ENCODE measurements at places on chromosomes 5 and 9. TPM values are rescaled to one million over a fixed set of nuclear protein-coding genes. Genes with fewer than 3 reads are reported as not detected.

DROSHA gene
- total RNA-seq, result 61.0 TPM

- no peak overlapping the region for H3K27ac ChIP-seq
- H3K4me3 ChIP-seq, result no peak overlapping the region
- DNase-seq, result no peak
- no peaks in the 10 kb centered on the region for H3K4me1 ChIP-seq
- H3K27me3 ChIP-seq, result no peaks in the 10 kb centered on the region
- no peaks in the 10 kb centered on the region for H3K36me3 ChIP-seq
These were observed 15.3 kb downstream of the C9orf152 start for GRCh38 chr9:110192531-110193261.

AK8 gene
- total RNA-seq, result not detected

FIBCD1 gene
- total RNA-seq, result not detected

NMRK1 gene
- total RNA-seq, result 16.9 TPM

DNA sequence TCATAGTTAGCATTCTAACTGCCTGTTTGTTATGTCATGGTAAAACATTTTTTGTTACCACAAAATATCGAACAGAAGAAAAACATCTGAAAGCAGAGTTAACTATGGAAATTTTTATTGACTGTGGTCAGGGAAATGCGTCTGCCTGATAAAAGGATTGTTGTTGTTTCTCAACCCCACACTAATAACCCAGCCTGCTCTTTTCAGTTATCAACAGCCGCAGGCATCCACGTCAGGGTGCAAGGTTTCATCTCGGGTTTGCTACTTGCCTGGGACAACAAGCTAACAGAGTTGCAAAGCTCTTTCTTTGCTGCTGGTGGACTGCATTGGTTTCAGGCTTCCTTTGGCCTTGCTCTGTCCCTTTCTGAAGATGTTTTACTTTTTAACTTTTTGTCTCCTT is 969.2 kb downstream of the CDH18 start:
- H3K4me1 ChIP-seq, result no peaks in the 10 kb centered on the region
- no peaks in the 10 kb centered on the region for H3K36me3 ChIP-seq
- no peaks in the 10 kb centered on the region for H3K27me3 ChIP-seq
- no peak overlapping the region for H3K27ac ChIP-seq
- DNase-seq, result no peak

DNA sequence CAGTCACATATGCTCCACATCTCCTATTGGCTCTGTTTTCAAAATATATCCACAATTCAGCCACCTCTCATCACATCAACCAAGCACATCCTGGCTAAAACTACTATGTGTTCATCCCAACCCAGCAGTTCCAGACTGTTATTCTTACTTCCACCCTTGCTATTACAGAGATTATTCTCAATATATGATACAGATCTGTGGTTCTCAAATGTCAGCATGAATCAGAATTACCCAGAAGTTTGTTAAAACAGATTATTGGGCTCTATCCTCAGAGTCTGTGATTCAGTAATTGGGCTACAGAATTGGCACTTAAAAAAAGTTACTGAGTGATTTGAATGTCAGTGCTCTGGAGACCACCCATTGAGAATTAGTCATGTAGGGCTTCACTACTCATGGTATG is 78.8 kb upstream of the IZUMO3 start:
- no peaks in the 10 kb centered on the region for H3K36me3 ChIP-seq
- no peaks in the 10 kb centered on the region for H3K27me3 ChIP-seq
- no peak overlapping the region for H3K4me3 ChIP-seq
- no peaks in the 10 kb centered on the region for H3K4me1 ChIP-seq
- no peak for DNase-seq
- no peak overlapping the region for H3K27ac ChIP-seq

GRCh38 chr9:113738496-113738892 is 137.6 kb upstream of the ZNF618 start:
- H3K27ac ChIP-seq, result no peak overlapping the region
- no peaks in the 10 kb centered on the region for H3K4me1 ChIP-seq
- H3K27me3 ChIP-seq, result peaks cover 9% of the 10 kb centered on the region
- no peaks in the 10 kb centered on the region for H3K36me3 ChIP-seq

DNA sequence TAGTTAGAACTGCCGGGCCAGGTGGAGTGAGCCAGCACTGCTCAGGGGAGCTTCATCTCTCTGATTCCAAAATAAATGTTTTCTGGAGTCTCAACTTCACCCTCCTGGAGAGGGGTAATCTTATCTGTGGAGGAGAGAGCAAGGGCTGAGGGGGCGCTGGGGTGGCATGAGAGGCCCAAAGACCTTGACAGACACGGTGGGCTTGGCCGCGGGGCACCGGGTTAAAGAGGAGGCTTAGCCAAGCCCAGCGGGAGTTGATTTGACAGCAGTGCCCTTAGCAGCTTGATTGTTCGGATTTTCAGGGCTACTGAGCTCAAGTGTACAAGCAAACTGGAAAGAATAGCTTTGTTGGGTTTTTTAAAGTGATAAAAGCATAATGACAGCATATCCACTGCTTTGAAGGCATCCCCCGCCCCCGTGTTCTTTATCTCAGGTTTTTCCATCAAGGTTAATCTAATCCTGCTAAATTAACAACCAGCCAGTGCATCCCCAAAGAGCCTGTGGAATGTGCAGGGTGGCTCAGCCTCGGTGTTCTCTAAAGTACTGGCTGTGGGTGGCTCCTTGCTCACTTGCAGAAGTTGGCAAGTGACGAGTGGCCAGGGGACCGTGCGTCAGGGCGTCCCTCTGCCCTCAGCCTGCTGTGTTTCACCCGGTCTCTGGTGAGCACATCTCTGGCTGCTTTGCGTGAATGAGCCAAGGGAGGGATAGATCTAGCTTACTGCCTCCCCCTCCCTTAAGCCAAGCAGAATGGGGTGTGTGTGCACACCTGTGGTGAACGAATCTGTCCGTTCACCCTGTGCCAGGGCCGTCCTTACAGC is 5.5 kb downstream of the QRFP start:
- no peaks in the 10 kb centered on the region for H3K4me1 ChIP-seq
- H3K36me3 ChIP-seq, result no peaks in the 10 kb centered on the region
- H3K27ac ChIP-seq, result no peak overlapping the region
- no peak overlapping the region for H3K4me3 ChIP-seq

DNA sequence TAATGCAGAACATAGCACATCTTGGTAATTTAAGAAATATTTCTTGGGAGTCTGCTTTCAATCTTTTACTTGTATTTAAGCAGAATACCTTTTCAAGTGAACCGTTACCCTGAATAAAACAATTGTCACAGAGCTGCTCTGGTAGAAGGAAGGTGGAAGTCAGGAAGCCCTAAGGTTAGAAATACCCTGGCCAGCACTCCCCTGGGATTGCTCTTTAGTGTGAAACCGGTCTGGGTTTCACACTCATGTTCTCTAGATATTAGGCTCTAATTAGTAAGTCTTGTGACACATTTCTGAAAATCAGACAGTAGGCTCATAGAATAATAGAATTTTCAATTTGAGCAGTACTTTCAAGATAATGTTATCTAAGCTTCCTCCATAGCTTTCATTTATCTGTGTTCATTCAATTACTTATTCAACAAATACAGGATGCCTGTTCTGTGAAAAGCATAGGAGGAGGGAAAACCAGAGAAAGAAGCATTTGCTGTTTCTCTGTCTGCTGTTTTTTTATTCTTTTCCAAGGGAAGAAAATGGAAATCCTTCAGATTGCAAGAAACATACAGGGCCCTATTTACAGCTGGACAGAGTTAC is 825.5 kb downstream of the TLR4 start:
- H3K36me3 ChIP-seq, result no peaks in the 10 kb centered on the region
- H3K4me1 ChIP-seq, result no peaks in the 10 kb centered on the region
- DNase-seq, result no peak
- H3K27ac ChIP-seq, result no peak overlapping the region
- no peaks in the 10 kb centered on the region for H3K27me3 ChIP-seq

- no peak overlapping the region for H3K27ac ChIP-seq
- no peak for DNase-seq
- no peaks in the 10 kb centered on the region for H3K36me3 ChIP-seq
- no peaks in the 10 kb centered on the region for H3K4me1 ChIP-seq
These were observed 1683.2 kb downstream of the MAT2B start for GRCh38 chr5:165188556-165189175.

GRCh38 chr5:100708645-100709171 is 173.5 kb downstream of the FAM174A start:
- no peaks in the 10 kb centered on the region for H3K4me1 ChIP-seq
- H3K27me3 ChIP-seq, result no peaks in the 10 kb centered on the region
- no peak overlapping the region for H3K4me3 ChIP-seq
- no peaks in the 10 kb centered on the region for H3K36me3 ChIP-seq

DNA sequence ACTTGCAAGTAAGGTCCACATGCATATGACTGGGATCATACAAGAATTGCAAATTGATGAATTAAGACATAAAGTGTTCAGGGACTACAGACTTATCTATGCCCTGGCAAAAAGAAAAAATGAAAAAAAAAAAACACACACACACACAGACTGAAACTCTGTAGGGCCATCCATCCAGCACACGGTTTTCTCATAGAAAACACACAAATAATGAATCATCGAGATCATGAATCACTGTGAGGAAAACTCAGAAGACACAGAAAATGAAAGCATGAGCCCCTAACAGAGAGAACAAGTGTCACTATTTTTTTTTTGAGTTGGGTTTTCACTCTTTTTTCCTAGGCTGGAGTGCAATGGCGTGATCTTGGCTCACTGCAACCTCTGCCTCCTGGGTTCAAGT is 185.2 kb downstream of the IRX2 start:
- H3K27me3 ChIP-seq, result no peaks in the 10 kb centered on the region
- no peak overlapping the region for H3K27ac ChIP-seq
- H3K36me3 ChIP-seq, result no peaks in the 10 kb centered on the region
- no peaks in the 10 kb centered on the region for H3K4me1 ChIP-seq
- DNase-seq, result no peak

PTGER4 gene
- total RNA-seq, result 62.9 TPM

DNA sequence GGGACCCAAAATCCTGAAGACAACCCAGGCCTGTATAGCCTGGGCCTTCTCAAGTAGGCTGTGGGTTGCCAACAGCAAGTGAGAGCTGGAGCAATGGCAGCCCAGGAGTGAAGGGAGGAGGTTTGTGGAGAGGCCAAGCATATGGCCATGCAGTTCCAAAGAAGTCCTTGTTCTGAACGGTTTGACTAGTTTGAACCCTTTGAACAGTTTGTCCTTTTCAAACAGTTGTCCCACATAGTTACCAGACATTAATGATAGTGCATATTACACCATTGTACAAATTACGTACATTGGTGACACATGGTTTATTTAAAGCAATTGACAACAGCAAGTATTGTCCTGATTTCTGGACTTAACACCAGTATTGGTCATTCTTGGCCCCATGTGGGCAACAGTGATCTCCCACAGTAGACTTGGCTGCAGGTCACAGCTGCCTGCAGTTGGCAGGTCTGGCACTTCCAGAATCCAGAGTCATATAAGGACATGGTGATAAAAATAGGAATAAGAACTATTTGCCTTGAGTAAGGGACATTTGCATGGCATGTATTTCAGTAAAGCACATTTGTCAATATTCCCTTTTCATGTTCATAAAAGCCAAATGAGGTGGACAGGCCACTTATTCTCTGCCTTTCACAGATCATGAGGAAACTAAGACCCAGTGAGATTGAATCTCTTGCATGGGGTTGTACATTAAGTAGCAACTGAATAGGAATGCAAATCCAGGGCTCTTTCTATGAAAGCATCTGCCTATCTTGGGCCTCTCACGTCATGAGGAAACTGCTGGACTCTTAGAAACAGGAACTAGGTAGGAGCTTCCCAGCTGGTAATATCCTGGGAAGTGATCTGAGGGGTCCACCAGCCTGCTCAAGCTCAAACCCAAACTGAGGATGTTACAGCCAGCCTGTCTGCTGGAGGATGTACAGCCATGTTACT is 30.3 kb downstream of the SLC25A48 start:
- H3K36me3 ChIP-seq, result no peaks in the 10 kb centered on the region
- H3K27ac ChIP-seq, result no peak overlapping the region

- no peak overlapping the region for H3K4me3 ChIP-seq
- no peak overlapping the region for H3K27ac ChIP-seq
- no peaks in the 10 kb centered on the region for H3K27me3 ChIP-seq
- H3K36me3 ChIP-seq, result no peaks in the 10 kb centered on the region
These were observed 596.6 kb upstream of the ZNF608 start for GRCh38 chr5:125343015-125343414.

GRCh38 chr5:129747572-129748407 is at the start of gene MINAR2:
MINAR2 (plus strand) TSS chr5:129748094; CDS start chr5:129748191, 97 bp downstream.
- no peak for DNase-seq
- H3K27me3 ChIP-seq, result peaks cover 2% of the 10 kb centered on the region
- no peaks in the 10 kb centered on the region for H3K4me1 ChIP-seq
- no peak within 1 kb of the TSS for H3K4me3 ChIP-seq
- H3K36me3 ChIP-seq, result no peaks in the 10 kb centered on the region
- no peak within 1 kb of the TSS for H3K27ac ChIP-seq

DNA sequence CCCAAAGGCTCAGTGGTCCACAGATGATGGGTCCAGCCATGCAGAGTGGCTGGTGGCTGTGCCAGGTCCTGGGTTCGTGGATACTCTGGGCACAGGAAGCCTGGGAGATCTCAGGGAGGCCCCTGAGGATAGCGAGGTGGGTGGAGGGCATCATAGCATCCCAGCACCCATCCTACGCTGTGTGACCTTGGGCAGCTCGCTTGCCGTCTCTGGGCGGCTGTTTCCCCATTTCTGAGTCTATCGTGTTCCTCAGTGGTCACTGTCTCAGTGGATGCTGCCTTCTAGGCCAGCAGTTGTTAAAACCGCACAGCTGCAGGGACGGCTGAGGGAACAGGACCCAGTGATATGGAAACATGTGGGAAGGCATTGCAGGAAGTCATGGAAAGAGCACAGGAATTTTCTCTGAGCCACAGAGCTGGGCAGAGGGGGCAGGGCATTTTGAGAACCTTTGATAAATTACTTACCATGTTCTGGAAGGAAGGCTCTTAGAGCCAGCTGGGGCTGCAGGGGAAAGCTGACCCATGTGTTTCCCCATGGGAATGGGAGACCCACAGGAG is 86.4 kb upstream of the COL5A1 start:
- peaks cover 6% of the 10 kb centered on the region for H3K27me3 ChIP-seq
- H3K36me3 ChIP-seq, result no peaks in the 10 kb centered on the region
- DNase-seq, result no peak
- no peak overlapping the region for H3K27ac ChIP-seq
- H3K4me3 ChIP-seq, result no peak overlapping the region

DNA sequence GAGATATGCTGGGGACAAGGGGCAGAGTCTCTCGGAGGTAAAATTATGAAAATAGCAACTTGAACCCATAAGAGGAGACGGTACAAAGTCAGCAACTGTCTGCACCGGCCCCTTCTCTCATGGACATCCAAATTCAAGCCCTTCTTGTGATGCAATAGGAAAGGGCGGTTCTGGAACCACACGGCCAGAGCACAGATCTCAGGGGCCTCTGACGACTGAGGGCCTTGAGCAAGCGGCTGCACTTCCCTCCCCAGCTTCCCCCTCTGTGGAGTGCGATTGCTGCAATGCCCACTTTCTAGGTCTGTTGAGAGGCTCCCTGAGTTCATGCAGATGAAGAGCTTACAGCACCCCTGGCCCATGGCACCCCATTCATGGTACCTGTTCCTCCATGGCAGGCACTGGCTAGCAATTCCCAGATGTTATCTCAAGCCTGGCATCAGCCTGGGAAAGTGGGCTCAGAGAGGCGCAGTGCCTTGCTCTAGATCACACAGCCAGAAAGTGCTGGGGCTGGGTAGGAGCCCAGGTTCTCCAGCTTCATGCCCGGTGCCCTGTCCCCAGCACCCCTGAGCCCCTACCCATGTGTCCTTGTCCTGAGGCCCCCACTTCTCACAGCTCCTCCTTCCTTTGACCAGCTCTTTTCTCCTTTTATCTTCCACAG is 17.7 kb upstream of the CPLX2 start:
- no peak overlapping the region for H3K27ac ChIP-seq
- DNase-seq, result no peak
- H3K27me3 ChIP-seq, result peaks cover 2% of the 10 kb centered on the region
- no peaks in the 10 kb centered on the region for H3K36me3 ChIP-seq
- H3K4me3 ChIP-seq, result no peak overlapping the region

SPATA31A3 gene
- not detected for total RNA-seq

GRCh38 chr5:7910738-7911428 is 41.9 kb downstream of the MTRR start:
- no peak for DNase-seq
- no peak overlapping the region for H3K4me3 ChIP-seq
- H3K4me1 ChIP-seq, result no peaks in the 10 kb centered on the region
- H3K36me3 ChIP-seq, result peaks cover 59% of the 10 kb centered on the region
- H3K27ac ChIP-seq, result no peak overlapping the region

All from activated CD8-positive, alpha-beta T cell treated with anti-CD3 and anti-CD28 coated beads for 36 hours (primary cell).